ENCODE measurements at places on chromosomes 7 and 10. TPM values are rescaled to one million over a fixed set of nuclear protein-coding genes. Genes with fewer than 3 reads are reported as not detected.

GRCh38 chr7:148819697-148820360, 64.3 kb downstream of the EZH2 start:
- H3K4me1 ChIP-seq, result no peaks in the 10 kb centered on the region
- no peak overlapping the region for H3K27ac ChIP-seq

- H3K36me3 ChIP-seq, result no peaks in the 10 kb centered on the region
- DNase-seq, result peak; percentile 41
- H3K4me3 ChIP-seq, result peak overlapping the region; percentile 100
- no peaks in the 10 kb centered on the region for H3K27me3 ChIP-seq
- H3K4me1 ChIP-seq, result no peaks in the 10 kb centered on the region
- H3K27ac ChIP-seq, result peak overlapping the region; percentile 99
These were observed 744 bp downstream of the TRIP6 start for GRCh38 chr7:100867776-100868485.

- H3K4me1 ChIP-seq, result peaks cover 35% of the 10 kb centered on the region
- H3K36me3 ChIP-seq, result no peaks in the 10 kb centered on the region
These were observed 2.8 kb downstream of the FAM53B start for GRCh38 chr10:124741281-124741921.

- no peak overlapping the region for H3K4me3 ChIP-seq
- no peak overlapping the region for H3K27ac ChIP-seq
- DNase-seq, result no peak
- H3K27me3 ChIP-seq, result no peaks in the 10 kb centered on the region
These were observed 35.1 kb upstream of the AKR1C2 start for GRCh38 chr10:5038733-5039132.

GRCh38 chr10:123611876-123612275, 54.3 kb upstream of the GPR26 start:
- no peak overlapping the region for H3K4me3 ChIP-seq
- H3K4me1 ChIP-seq, result no peaks in the 10 kb centered on the region
- H3K27me3 ChIP-seq, result no peaks in the 10 kb centered on the region
- H3K36me3 ChIP-seq, result no peaks in the 10 kb centered on the region

DNA sequence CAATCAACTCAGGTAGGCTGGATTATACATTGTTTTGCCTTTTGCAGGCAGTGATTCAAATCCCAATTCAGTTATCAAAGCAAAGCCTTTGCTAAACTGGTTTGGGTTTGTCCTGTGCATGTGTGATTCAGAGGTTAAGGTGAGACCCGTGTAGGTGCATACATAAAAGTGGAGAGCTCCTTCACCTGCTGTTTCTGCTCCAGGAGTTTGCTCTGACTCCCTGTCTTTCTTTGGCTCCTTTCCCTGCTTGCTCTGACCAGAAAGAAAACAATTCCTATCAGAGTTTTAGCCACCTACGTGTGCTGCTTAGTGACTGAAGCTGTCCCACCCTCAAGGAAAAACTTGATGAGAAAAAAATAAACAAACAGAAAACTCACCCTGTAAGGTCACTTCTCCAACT, 101.1 kb downstream of the TPST1 start:
- no peak overlapping the region for H3K4me3 ChIP-seq
- H3K27ac ChIP-seq, result no peak overlapping the region
- H3K36me3 ChIP-seq, result no peaks in the 10 kb centered on the region
- no peak for DNase-seq

DNA sequence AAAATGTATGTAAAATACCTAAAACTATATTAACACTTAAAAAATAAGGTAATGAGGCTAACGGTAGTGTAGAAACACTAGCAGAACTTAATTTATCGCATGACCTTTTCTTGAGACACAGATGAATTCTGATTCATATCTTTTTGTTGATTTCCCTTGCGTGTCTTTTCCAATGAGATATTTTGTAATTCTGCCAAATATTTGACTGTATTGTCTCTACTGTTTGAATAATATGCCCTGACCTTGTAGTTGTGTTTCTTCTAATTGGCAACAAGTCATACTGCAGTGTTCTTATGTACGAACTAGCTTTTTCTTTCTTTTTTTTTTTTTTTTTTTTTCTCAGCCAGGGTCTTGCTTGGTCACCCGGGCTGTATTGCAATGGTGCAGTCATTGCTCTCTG, 9.2 kb upstream of the ABCB1 start:
- H3K27ac ChIP-seq, result peak overlapping the region; percentile 40
- no peaks in the 10 kb centered on the region for H3K27me3 ChIP-seq
- DNase-seq, result no peak
- no peaks in the 10 kb centered on the region for H3K36me3 ChIP-seq

- no peak for DNase-seq
- no peaks in the 10 kb centered on the region for H3K27me3 ChIP-seq
- no peaks in the 10 kb centered on the region for H3K36me3 ChIP-seq
- peaks cover 17% of the 10 kb centered on the region for H3K4me1 ChIP-seq
- H3K27ac ChIP-seq, result no peak overlapping the region
These were observed 2.3 kb upstream of the FSCN3 start for GRCh38 chr7:127591189-127591588.

GRCh38 chr10:90148116-90148855, 446.9 kb downstream of the KIF20B start:
- no peaks in the 10 kb centered on the region for H3K4me1 ChIP-seq
- no peak for DNase-seq
- H3K4me3 ChIP-seq, result no peak overlapping the region
- no peaks in the 10 kb centered on the region for H3K36me3 ChIP-seq

- H3K27me3 ChIP-seq, result no peaks in the 10 kb centered on the region
- no peak overlapping the region for H3K4me3 ChIP-seq
- DNase-seq, result no peak
These were observed 121.6 kb downstream of the TMEM168 start for GRCh38 chr7:112668561-112668960.

- no peak overlapping the region for H3K4me3 ChIP-seq
These were observed 381.9 kb downstream of the ZWINT start for GRCh38 chr10:55979203-55979602.

DNA sequence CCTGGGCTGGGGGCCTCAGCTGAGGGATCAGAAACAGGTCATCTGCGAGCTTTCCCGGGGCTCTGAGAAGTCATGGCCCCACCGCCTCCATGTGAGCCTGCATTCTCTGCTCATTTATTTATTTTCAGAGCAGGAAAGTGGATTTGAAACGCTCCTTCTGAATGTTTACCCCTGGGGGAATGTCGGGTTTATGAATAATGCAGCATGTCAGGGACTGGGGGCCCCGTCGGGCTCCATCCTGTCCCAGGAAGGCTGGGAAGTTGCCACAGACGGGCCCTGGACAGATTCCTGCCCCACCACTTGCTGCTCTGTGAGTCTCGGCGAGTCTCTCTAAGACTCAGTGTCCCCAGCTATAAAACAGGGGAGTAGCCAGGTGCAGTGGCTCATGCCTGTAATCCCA, 11.9 kb upstream of the GTF2IRD1 start:
- no peaks in the 10 kb centered on the region for H3K4me1 ChIP-seq
- H3K27me3 ChIP-seq, result no peaks in the 10 kb centered on the region
- H3K27ac ChIP-seq, result no peak overlapping the region
- no peak overlapping the region for H3K4me3 ChIP-seq

DNA sequence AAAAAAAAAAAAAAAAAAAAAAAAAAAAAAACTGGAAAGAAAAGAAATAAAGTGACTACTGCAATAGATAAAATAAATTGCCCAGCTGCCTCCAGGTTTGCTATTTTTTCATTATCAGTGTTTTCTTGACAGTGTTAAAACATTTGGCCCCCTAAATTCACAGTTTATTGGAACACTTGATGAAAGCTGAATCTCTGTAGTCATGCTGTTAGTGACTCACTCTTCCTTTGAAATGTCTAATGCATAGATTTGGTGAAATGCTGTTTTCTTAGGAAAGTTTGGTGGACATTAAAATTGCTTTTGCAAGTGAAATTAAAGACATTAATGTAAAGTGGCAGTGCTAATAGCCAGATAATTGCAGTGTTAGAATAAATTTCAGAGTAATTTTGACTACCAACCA, 785.2 kb downstream of the NRG3 start:
- H3K27me3 ChIP-seq, result no peaks in the 10 kb centered on the region
- no peaks in the 10 kb centered on the region for H3K4me1 ChIP-seq
- no peaks in the 10 kb centered on the region for H3K36me3 ChIP-seq
- DNase-seq, result no peak
- no peak overlapping the region for H3K4me3 ChIP-seq

DNA sequence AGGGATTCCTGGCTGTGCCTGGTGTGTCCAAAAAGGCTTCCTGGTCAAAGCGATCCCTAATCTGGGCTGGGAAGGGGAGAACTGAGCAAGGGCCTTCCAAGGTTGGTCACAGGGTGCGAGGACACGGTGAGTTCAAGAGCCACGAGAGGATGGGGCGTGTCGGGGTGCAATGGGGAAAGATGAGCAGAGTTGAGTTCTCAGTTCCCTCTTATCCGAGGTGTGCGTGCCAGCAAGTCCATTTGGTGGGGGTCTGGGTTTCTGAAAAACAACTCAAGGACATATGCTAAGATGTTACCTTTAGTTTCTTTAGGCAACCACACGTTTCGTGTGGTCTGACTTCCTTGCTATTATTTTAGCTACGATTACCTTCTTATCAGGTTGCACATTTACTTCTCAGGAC, 1.3 kb downstream of the ZNF775 start:
- no peaks in the 10 kb centered on the region for H3K36me3 ChIP-seq
- H3K27ac ChIP-seq, result no peak overlapping the region
- DNase-seq, result no peak
- H3K27me3 ChIP-seq, result no peaks in the 10 kb centered on the region
- H3K4me3 ChIP-seq, result no peak overlapping the region

- no peak overlapping the region for H3K27ac ChIP-seq
- no peak for DNase-seq
- H3K27me3 ChIP-seq, result no peaks in the 10 kb centered on the region
These were observed 57.9 kb upstream of the INSYN2A start for GRCh38 chr10:127254276-127254675.

DNA sequence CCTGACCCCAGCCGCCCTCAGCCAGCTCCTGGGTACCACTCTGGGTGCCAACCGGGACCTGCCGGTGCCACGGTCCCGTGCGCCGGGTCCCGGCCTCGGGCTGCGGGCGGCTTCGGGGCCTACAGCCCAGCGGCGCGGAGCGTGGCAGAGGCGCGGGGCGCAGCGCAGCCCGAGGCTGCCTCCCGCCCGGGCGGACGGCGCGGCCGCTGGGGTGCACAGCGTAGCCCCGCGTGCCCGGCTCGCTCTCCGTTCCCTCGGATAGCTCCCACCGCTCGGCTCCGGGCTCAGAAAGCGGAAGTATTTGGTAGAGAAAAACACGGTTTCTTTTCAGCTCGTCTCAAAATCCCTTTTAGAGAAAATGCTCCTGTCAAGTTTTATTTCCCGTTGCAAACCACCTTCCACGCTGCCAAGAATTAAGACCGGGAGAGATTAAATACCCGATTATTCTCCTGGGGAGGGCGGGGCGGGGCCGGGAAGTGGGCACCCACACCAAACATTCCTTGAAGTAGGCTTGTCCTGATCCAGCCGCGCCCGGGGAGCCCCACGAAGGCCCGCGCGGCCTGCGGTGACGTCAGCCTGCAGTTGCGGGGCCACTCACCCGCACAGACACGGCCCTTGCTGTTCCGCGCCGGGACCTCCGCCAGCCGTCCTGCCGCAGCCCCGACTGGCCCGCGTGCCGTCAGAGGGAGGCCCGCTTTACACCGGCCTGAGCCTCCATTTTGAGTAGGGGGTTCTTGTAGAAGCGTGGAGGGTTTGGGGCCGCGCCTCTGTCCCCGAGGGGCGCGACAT, 7.2 kb downstream of the HOXA13 start:
- H3K27ac ChIP-seq, result peak overlapping the region; percentile 96
- peak; percentile 68 for DNase-seq
- no peaks in the 10 kb centered on the region for H3K36me3 ChIP-seq
- peaks cover 10% of the 10 kb centered on the region for H3K27me3 ChIP-seq

GRCh38 chr10:98028168-98028770, 2.2 kb downstream of the CRTAC1 start:
- peaks cover 11% of the 10 kb centered on the region for H3K27me3 ChIP-seq
- H3K4me1 ChIP-seq, result peaks cover 14% of the 10 kb centered on the region
- H3K36me3 ChIP-seq, result no peaks in the 10 kb centered on the region
- no peak overlapping the region for H3K27ac ChIP-seq
- DNase-seq, result peak; percentile 30

DNA sequence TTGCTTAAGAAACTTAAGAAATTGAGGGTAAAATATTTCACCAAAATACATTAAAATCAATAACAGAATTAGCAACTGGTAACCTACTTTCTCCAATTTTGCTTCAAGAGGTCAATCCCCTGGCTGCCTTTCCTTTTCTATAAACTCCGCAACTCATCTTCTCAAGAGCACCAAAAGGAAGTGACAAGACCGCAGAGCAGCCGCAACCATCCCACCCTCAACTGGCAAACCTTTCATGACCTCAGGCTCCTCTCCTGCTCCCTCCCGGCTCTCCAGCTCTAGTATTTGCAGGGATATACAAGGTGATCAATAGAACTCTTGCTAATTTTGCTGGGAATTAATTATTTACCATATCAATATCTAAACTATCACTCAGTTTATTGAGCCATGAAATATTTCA, 88.9 kb downstream of the ATE1 start:
- H3K4me3 ChIP-seq, result no peak overlapping the region
- H3K36me3 ChIP-seq, result no peaks in the 10 kb centered on the region
- no peaks in the 10 kb centered on the region for H3K27me3 ChIP-seq
- H3K27ac ChIP-seq, result no peak overlapping the region
- H3K4me1 ChIP-seq, result no peaks in the 10 kb centered on the region

- no peak for DNase-seq
- no peaks in the 10 kb centered on the region for H3K36me3 ChIP-seq
- no peak overlapping the region for H3K27ac ChIP-seq
- no peak overlapping the region for H3K4me3 ChIP-seq
- peaks cover 8% of the 10 kb centered on the region for H3K27me3 ChIP-seq
These were observed 681 bp upstream of the SPOCK2 start for GRCh38 chr10:72088889-72089575.

DNA sequence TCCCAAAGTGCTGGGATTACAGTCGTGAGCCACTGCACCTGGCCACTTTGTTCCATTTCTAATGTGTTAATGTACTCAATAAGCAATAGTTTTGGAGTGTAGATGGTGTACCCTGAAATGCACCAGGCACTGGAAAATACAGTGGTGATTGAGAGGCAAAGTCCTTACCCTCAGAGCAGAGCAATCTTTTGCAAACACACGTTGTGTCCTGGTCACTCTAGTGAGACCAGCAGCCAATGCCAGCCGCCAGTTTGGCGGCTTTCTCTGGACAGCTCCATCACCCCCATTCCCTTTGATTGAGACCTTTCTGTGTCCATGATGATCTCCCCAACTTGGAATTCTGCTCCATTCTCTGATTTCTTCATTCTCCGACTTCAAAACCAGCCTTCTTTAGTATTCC, 231.3 kb downstream of the GALNT17 start:
- H3K4me1 ChIP-seq, result no peaks in the 10 kb centered on the region
- no peaks in the 10 kb centered on the region for H3K27me3 ChIP-seq
- no peak overlapping the region for H3K27ac ChIP-seq

- no peak overlapping the region for H3K4me3 ChIP-seq
- no peak for DNase-seq
- H3K27me3 ChIP-seq, result no peaks in the 10 kb centered on the region
- peak overlapping the region; percentile 16 for H3K27ac ChIP-seq
These were observed 158.0 kb upstream of the RHEB start for GRCh38 chr7:151677581-151678226.

Gene EN2
- not detected for total RNA-seq

Gene BTBD16
- 0.46 TPM for total RNA-seq

Gene PRLHR
- 1.8 TPM for total RNA-seq

Gene SFMBT2
- 7.7 TPM for total RNA-seq

Gene LRRC4
- total RNA-seq, result 0.77 TPM

Gene ANKRD2
- 0.48 TPM for total RNA-seq

Gene NMT2
- total RNA-seq, result 35.4 TPM

Gene CDHR3
- total RNA-seq, result 5.9 TPM

Gene LLCFC1
- not detected for total RNA-seq

Gene TLX1
- total RNA-seq, result not detected

Gene CLDN3
- 15.1 TPM for total RNA-seq

All from uterus (tissue), 4 donors.